ENCODE measurements at places on chromosomes 2 and 18.

GRCh38 chr18:62723666-62724281 is 8.4 kb downstream of the PHLPP1 start:
- no peak for DNase-seq

- no peak for DNase-seq
These were observed 779.7 kb upstream of the PKDCC start for GRCh38 chr2:41267929-41268659.

- no peak for DNase-seq
These were observed 24.9 kb upstream of the EPC2 start for GRCh38 chr2:148619560-148620195.

GRCh38 chr2:45505138-45505537 is 105.9 kb downstream of the SRBD1 start:
- no peak for DNase-seq

DNA sequence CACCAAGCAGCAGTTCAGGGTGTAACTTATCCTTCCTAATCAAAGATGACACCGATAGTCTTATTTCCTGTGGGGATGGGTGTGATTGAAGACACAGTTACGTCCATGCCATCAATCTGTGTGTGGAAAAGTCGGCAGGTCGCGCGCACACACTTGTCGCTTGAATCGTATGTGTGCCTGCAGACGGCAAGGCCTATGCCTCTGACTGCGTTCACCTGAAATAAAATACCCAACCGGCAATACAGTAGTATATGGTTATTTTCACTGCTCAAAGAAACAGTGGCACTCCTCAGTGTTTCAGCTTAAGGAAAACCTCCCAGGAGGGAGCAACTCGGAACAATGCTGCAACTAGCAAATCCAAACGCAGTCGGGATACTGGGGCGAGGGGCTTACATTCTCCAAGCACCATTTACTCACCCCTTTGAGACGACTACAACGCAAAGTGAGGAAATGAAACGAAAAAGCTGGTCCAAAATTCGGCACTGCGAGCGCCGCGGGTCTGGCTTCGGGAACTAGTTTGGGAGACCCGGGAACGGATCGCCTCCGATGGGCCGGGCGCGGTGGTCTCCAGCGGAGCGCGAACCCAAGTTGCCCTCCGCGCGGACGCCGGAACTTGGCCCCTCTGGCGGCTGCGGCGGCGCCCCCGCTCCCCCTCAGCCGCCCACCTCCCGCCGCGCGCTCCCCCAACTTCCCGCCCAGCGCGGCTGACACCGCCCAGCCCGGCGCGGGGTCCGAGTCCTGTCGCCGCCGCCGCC is 675 bp downstream of the PRKD3 start:
- DNase-seq = no peak

- DNase-seq = no peak
These were observed 614.4 kb upstream of the GYPC start for GRCh38 chr2:126041391-126042047.

DNA sequence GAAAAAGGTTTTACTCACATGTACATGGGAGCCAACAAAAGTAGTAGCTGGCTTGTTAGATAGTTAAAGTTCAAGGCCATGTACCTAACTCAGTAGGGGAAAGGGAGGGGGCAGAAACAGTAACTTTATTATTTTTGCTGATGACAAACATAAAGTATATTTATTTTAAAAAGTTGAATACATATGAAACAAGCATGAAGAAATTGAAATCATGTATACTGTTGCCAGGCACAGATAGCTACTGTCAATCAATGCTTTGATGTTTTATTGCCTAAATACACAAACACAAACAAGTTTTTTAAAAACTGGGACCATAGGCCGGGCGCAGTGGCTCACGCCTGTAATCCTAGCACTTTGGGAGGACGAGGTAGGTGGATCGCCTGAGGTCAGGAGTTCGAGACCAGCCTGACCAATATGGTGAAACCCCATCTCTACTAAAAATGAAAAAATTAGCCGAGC is 7.6 kb upstream of the PSD4 start:
- DNase-seq = no peak

- no peak for DNase-seq
These were observed 25.9 kb downstream of the RAB12 start for GRCh38 chr18:8635087-8635486.

GRCh38 chr2:137287913-137288639 is 522.7 kb downstream of the THSD7B start:
- DNase-seq = no peak

- no peak for DNase-seq
These were observed 1041.4 kb upstream of the FANCL start for GRCh38 chr2:59282374-59283057.

GRCh38 chr2:183248866-183249567 is 124.8 kb downstream of the NUP35 start:
- DNase-seq = peak; percentile 15

DNA sequence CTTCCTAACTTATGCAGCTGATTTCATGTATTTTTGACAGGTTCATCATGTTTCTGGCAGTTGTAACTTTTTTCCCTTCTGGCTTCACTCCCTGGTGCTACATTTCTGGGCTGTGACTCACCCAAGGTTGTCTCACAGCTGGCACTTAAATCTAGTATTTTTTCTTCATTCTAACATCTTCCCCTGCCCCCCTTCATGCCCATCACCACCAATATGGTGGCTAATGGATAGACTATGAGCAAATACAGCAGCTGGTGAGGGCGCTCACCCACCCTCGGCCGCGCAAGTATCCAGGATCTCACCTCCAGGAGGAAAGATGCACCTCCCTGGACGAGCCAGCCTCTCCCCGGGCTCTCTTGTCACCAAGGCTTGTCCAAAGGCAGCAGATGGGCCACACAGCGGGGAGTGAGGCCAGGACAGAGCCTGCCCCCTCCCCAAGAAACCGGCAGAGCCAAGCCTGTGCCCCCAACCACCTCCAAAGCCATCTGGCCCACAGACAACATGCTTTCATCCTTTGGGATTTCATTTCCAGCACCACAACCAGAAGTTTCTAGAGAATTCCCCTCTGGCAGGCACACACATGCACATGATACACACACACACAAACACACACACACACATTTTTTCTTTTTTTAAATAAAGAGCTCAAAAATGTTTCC is 39.1 kb downstream of the ATOH8 start:
- DNase-seq = peak; percentile 95

- DNase-seq = no peak
These were observed 127.8 kb downstream of the FMNL2 start for GRCh38 chr2:152462779-152463178.

DNA sequence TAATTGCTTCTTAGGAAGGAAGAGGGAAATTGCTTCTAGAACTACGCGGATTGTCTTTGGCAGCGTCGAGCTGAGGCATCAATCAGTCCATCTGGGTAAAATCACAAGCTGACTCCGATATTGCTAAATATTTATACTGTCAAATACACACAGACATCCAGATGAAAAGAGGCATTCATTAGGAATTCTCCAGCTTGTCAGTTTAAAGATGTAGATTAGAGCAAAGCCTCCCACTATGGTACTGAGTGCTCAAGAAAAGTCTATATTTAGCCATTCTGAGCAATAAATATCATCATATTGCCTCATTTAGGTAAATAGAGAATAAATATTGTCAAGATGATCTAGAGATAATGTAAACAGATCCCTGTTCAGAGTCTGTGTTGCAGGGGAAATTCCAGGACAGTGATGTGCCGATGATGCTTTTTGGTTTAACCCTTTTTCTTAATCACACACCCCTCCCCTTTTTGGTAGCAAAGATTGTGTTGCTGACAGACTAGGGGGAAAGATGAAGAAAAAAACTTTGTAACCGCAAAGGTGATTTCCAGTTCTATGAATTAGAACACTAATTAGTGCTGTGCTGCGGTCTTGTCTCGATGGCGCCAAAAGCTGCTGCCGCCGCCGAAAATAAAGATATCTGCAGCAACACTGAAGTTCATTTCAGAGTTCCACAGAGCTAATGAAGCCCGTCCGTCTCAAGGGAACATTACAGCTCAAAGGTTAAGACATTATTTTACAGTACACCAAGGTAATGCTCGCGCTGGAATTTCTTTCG is 171.8 kb downstream of the PTGR3 start:
- DNase-seq = no peak

GRCh38 chr2:53353135-53354114 is 414.2 kb upstream of the CHAC2 start:
- peak; percentile 87 for DNase-seq

DNA sequence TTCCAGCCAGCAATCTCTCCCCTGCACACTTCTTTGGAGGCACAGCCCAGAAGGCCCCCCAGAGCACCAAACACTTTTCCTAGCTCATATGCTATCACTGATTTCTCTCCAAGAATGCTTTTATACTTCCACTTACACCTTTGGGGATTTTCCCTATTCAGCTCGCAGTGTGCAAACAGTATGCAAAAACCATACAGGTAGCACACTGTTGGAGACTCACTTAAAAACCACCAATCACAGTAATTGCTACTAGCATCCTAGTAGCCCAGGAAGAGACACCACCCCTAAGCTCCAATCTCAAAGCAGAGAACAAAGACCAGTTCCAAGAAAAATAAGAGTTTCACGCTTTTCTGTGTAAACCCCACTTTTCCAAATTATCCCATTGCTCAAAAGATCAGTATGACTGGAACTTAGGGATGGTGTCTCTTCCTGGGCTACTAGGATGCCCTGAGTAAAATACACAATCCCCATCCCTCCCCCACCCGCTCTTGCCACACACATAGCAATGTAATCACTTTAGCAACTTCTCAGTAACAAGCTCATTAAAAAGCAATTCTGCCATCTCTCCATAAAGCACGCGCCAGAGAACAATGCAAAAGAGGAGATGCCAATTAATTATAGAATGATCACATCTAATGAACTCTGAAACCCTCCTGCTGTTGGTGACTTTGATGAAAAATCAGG is 43.0 kb downstream of the KLF7 start:
- DNase-seq = no peak

GRCh38 chr2:74426181-74426758 is 4.7 kb downstream of the WDR54 start:
- no peak for DNase-seq

- no peak for DNase-seq
These were observed 39.5 kb downstream of the ARL4C start for GRCh38 chr2:234457421-234457820.

DNA sequence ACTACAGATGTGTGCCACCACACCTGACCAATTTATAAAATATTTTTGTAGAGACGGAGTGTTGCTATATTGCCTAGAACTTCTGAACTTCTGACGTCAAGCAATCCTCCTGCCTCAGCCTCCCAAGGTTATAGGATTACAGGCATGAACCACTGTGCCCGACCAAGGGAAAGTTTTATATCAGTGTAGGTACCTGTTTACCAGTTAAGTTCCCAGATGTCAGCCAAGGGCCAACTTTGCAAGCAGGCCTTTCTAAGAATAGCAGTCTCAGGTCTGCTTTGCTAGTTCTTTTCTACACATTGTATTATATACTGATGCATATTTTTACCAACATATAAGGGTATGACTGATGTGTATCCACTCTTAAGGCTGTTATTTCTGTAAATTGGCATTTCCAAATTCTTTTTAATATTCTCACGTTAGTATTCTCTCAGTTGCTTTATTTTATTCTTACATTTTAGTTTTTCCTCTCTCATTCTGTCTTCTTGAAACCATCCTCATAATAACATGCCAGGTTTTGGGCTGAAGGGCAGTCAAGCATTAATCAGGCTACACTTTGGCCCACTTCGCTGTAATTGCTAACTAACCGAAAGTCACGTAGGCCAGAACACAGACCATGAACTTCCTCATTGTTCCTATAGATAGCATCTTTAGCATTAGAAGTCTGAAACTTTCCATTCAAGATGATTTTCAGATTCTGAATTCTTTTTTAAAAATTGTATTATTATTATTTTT is 25.0 kb upstream of the CXXC1 start:
- DNase-seq = no peak

DNA sequence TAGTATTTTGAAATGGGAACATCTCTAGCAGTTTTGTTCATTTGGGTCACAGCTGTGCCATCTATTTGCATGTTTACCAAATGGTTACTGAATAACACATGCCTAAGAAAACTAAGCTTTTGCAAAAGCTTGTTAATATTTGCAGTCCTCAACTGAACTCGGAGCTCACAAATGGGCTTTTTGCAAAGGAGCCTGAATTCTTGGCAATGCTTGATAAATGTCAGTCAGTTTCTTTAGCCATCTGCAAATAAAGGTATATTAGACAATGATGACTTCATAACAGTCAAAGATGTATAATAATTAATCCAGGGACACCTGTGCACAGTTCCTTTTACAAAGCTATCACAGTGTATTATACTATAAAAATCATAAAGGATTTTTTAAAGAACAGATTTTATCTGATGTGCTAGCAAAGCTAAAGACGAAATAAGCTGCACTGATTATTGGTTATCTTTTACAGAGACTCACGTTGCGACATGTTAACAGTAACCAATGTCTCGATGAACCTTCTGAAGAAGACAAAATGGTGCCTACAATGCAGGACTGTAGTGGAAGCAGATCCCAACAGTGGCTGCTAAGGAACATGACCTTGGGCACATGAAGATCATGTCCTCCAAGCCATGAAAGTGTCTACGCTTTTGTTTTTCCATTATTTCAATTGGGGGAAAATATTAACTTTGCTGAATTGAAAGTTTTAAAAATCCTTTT is 248.4 kb upstream of the KCNJ3 start:
- DNase-seq = no peak

DNA sequence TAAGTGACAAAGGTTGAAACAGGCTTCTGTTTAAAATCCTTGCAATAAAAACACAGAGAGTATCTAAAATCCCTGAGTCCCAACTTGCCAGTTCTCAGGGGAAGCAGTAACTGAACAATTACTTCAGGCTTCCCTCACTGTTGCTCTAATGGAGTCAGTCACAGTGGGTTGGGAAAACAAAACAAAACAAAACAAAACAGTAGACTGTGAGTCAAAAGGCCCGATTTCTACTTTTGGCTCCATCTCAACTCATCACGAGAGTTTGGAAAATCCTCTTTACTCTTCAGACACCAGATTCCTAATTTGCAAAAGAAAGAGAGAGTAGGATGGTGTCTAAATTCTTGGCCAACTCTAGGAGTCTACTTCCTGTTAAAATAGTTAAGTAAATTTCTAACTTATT is 1.1 kb downstream of the FSHR start:
- DNase-seq = no peak

GRCh38 chr2:98037666-98038336 is 42.1 kb upstream of the TMEM131 start:
- no peak for DNase-seq

DNA sequence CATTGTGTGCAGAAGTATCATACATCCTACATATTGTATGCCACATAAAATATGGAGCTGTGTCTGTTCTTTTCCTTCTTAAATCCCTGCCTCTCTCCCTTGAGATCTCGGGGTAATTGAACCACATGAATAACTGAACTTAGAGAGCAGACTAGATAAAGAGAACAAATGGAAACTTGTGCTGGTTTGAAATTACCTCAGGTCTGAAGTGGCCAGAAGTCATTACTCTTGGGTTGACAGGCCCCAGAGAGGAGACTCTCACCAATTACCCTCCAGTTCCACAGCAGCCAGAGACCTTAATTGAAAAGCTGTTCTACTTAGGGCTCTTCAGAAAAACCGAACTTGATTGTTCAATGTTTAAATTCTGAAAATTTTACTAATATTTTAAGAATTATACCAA is 5.0 kb upstream of the ADAM17 start:
- no peak for DNase-seq

DNA sequence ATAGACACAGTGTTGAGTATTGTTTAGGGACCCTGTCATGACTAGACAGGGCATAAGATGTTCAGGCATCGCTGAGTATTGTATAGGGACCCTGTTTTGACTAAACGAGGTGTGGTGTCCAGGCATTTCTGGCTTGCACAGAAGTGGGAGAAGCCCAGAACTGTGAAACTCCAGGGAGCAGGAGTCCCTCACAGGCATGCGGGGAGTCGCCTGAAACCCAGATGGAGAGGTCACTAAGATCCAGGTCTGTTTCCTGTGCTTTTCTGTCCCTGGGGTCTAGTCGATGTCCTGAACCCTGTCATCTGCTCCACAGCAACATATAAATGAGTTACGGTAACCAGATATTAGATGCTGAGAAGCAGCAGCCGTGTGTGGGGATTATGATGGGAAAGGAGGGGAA is 469.0 kb upstream of the SALL3 start:
- no peak for DNase-seq

Data from HS-27A (cell line).